Putamen (tissue), 1 donor: ENCODE measurements at places on chromosomes 7 and 10.

GRCh38 chr7:106598663-106599342 is 62.2 kb downstream of the CCDC71L start:
- DNase-seq = peak; percentile 28

DNA sequence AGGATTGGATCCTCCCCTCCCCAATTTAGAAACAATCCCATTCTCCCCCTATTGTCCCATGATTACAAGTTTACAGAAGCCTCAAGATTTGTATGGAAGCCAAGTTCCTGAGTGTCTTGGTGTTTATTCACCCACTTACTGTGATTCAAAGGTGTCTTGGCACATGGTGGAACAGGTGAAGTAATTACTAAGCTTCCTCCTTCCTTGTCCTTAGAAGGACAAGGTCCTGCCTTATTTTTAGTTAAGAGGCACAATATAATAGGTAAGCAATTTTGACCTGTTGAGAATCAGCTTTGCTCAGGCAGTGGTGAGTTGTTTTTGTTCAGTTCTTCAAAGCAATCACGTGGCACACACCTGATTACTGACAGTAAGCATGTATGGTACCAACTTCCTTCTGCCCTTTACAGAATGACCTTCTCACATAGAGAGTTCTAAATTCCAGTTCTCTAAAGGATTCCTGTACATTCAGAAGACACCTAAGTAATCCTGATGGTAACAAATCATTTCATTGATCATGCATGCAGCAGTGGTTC is 60.7 kb upstream of the SLC13A1 start:
- no peak for DNase-seq

DNA sequence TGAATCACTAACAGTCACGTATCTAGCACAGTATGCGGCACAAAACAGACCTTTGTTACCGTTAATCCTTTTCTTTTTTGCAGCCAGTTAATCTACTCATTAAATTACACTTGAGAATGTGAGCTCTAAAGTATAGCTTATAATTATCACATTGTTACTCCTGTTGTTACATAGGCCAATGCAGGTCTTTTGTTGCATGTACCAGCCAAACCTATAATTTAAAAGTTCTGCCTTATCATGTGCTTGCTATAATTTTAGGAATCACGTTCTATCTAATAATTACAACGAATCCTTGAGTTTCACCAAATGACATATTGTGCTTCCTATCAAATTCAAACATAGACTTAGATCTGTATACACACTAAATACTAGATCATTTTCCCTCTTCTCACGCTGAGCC is 245.1 kb downstream of the DGKI start:
- no peak for DNase-seq

- no peak for DNase-seq
Measured at GRCh38 chr10:79074732-79075131, 6.0 kb downstream of the ZMIZ1 start.

DNA sequence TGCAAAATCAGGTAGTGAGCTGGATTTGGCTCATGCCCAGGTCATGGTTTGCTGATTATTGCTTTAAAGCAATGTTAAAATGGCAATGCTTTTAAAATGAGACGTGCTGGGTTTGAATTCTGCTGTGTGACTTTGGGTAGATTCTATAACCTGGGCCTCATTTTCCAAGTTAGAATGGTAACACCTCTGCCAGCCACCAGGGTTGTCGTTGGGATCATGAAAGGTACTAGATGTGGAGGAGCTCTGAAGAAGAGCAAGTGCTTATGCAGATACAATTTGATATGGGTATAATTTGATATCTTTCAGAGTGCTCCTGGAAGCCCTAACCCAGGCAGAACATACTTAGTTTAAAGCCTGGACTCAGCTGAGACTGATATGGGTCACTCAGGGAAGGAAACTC is 60.0 kb downstream of the EVX1 start:
- no peak for DNase-seq
